ENCODE measurements at places on chromosomes 1 and 21.

DNA sequence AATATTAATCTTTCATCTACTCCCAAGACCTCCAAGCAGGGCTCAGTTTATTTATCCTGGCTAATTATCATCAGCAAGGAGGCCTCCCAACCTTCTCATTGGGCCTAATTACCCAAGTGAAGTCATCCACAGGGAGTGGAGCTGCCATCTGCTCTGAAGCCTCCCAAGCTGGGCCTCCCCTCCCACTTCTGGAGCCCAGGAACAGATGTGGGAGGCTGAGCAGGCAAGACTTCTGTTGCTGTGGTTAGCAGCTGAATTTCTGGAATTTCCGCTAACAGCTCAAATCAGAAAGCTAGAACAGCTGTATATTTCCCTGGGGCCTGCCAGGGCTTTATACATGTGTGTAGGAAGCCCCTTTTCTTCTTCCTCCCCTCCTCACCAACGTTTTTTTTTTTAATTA lies 127.5 kb downstream of the UCK2 start:
- DNase-seq, result no peak

DNA sequence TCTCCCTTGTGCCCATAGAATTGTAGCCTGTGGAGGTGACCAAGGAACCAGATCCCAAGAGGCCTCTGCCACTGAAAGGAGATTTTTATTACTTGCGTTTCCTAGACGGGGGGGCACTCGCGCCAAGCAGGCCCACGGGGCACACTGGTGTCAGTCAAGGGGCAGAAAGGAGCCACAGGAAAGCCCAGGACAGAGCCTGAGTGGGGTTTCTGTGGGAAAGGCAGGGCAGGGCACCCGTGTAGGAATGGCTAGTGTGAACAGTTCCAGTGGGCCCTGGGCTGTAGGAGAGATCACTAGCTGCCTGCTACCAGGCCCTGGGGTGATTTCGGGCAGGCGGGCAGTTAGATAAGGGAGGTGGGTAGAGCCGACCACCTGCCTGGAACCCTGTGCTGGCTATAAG lies 70.8 kb downstream of the ADARB1 start:
- no peak for DNase-seq

- DNase-seq, result no peak
Measured at GRCh38 chr1:188669728-188670382, 1807.8 kb downstream of the BRINP3 start.

DNA sequence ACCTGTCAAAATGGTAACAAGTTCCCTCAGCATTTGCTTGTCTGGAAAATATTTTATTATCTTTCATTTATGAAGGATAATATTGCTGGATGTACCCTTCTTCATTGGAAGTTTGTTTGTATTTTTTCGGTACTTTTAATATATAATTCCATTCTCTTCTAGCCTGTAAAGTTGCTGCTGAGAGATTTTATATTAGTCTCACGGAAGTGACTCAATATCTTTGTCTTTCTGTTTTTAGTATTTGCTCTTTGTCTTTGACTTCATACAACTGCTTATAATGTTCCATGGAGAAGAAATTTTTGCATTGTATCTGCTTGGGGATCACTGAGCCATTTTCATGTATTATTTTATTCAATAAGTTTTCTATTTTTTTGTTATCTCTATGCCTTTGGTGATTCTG lies 1777.5 kb downstream of the BRINP3 start:
- no peak for DNase-seq

DNA sequence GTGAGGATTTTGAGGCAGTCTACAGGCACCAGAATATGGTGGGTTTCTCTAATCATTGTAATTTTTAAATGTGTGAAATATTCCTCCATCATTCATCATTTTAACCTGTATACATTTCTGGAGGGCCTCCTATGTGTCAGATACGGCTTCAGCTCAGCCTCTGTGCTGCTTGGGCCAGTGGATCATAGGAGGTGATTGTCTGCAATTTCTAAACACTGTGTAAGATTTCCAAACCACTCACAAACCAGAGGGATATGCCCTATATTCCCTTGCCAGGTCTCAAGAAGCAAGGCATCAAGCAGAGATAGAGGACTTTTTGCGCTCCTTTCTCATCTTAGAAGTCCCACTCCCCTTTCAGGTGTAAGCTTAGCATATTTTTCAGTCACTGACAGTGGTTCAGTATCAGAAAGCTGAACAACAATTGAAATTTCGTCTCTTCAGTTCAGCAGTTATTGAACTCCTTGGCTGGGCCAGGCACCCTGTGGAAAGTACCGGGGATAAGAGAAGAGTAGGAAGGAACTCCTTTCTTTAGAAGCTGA lies 190.9 kb downstream of the NFIA start:
- DNase-seq, result no peak

- DNase-seq, result no peak
Measured at GRCh38 chr1:159977364-159978106, 23.5 kb upstream of the SLAMF9 start.

Data from mesothelial cell of epicardium (in vitro differentiated cells).